CD4-positive, alpha-beta T cell treated with Interferon gamma for 1 hour (primary cell): ENCODE measurements at places on chromosomes 11 and 22.

GRCh38 chr22:40599731-40600130 lies 36.8 kb downstream of the MRTFA start:
- no peak for DNase-seq

GRCh38 chr11:31814176-31814868 lies 3.2 kb upstream of the PAX6 start:
- DNase-seq, result no peak

- no peak for DNase-seq
These were observed 402.3 kb upstream of the NARS2 start for GRCh38 chr11:78977009-78977408.

GRCh38 chr11:62443390-62444235 lies 24.8 kb downstream of the SCGB1A1 start:
- peak; percentile 11 for DNase-seq

- peak; percentile 89 for DNase-seq
These were observed at the start of gene FBXO3 for GRCh38 chr11:33773987-33774735. FBXO3 (minus strand) TSS chr11:33774520; CDS start chr11:33774497, 23 bp downstream.

GRCh38 chr11:119179983-119180382 lies 5.3 kb upstream of the NHERF4 start:
- no peak for DNase-seq

GRCh38 chr11:64613648-64614047 lies 22.6 kb downstream of the SLC22A12 start:
- DNase-seq, result no peak

- no peak for DNase-seq
These were observed 428 bp upstream of the FEZ1 start for GRCh38 chr11:125496529-125496857.

- no peak for DNase-seq
These were observed 277.7 kb downstream of the CADM1 start for GRCh38 chr11:115226556-115226955.

- DNase-seq, result no peak
These were observed 15.0 kb downstream of the APOBEC3F start for GRCh38 chr22:39055658-39056057.

GRCh38 chr11:72370201-72370600 lies 64.1 kb downstream of the CLPB start:
- DNase-seq, result no peak

GRCh38 chr11:121515335-121515671 lies 62.5 kb upstream of the SORL1-AS1 start:
- DNase-seq, result no peak

- DNase-seq, result no peak
These were observed 1172.8 kb upstream of the TENM4 start for GRCh38 chr11:80613655-80614054.

DNA sequence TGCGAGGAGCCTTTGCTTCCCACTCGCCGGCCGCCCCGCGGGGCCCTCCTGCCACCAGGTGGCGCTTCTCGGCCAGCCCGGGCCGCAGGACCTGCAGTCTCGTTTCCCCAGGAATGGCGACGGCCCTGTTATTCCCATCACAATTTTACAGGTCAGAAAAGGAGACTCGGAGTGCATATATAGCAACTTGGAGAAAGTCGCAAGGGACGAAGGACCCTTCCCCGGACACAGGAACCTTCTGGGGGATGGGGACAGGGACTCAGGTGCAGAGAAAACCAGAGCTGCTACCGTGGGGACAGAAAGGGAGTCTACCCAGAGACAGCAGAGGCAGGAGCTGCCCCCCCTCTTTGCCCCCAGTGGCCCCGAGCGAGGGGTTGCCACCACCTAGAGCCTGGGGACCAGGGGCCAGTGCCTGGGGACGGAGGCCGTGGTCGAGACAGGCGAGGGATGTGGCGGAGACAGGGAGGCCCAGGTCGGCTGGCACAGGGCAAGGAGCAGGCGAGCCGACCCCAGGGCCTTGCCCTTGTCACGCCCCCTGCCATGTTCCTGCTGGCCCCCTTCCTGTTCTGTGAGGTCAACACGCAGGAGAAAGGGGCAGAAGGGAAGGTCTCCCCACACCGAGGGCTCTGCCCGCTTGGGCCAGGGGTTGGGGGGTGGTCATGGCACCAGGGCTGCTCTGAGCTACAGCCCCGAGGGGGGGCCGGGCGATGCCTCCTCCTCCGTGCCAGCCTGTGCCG lies 3.5 kb upstream of the KRTAP5-6 start:
- DNase-seq, result peak; percentile 60

DNA sequence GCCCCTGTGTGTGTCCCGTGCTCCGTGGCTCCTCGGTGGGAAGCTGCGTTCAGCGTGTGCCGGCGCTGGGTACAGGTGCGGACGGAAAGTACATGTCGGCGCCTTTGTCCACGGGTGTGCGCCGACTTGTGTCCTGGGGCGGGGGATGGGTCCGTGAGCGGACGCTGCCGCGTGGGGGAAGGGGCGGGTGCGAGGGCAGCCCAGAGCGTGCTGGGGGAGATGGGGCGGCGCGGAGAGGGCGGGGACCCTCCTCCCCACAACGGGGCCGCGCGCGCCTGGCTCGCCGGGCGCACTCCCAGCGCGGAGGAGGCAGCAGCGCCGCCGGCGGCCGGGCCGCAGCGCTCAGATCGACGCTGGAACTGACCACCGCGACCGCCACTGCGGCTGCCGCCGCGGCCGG lies 33.6 kb upstream of the RELT start:
- DNase-seq, result no peak

DNA sequence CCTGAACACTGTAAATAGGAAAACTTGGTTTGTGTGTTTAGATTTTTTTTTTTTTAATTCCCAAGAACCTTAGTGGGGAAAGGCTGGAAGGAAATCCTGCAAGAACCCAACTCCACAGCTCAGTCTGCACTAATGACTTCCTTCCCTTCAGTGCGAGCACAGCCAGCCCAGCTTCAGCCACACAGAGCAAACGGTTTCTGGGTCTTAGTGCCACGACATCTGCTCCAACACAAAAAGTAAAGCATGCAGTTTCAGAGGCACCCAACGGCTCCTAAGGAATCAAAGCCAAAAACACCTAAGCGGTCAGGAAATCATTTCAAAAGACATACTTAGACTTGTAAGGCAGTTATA lies 236.1 kb downstream of the TTC28 start:
- peak; percentile 2 for DNase-seq

DNA sequence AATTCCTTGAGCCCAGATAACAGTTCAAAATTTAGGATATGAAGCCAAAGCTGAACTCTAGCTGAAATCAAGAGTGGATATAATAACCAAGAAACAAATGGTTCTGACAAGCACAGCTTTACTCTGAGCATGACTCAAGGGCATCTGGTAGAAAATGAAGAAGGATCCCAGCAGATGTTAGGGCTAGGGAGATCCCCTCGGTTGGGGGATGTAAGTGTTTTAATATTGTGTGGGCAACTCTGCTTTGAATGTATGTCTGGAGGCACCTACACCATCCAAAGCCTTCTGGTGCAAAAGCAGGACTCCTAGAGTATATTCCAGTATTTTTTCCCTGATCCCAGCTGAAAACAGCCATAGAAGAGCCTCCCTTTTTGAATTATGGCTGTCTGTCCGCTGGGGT lies 61.7 kb downstream of the FLI1 start:
- DNase-seq, result no peak

- no peak for DNase-seq
These were observed 602 bp upstream of the AQP11 start for GRCh38 chr11:77589181-77589520.

- DNase-seq, result no peak
These were observed 78.5 kb downstream of the TENM4 start for GRCh38 chr11:79362206-79362757.

- no peak for DNase-seq
These were observed 2.2 kb upstream of the TM7SF2 start for GRCh38 chr11:65109231-65110198.

- DNase-seq, result no peak
These were observed 564.2 kb upstream of the KIRREL3 start for GRCh38 chr11:127564810-127565209.
